Mesendoderm (in vitro differentiated cells): ENCODE measurements at places on chromosomes 1 and 21.

DNA sequence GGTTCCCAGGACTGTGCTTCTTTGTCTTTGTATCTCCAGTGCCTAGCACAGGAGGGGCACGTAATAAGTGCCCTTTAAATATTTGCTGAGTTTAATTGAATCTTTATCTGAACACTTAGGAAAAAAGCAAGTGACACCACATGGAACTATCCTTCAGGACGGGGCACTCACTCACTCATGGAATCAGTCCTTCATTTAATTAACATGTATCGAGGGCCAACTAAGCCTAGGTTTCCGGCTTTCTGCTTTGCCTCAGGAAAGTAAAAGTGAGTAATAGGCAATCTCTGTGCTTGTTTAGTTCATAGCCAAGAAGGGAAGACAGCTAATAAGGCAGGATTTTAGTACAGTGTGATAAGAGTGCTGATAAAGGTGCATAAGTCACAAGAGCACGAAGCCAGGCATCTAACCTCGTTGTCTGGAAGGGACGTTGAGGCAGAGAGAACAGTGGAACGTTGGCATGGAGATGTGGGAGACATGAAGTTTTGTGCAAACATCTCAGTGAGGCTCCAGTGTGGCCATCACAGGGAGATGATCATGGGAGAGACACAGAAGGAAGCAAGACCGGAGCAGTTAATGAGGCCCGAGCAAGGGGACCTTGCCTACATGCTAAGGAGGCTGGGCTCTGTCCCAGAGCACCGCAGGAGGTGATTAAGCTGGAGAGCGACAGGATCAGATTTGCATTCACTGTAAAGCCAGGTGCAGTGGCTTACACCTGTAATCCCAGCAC lies 54.1 kb upstream of the TRIM67 start:
- peak; percentile 5 for DNase-seq

- no peak for DNase-seq
Observed at GRCh38 chr1:239947801-239948200, 143.9 kb upstream of the FMN2 start.

GRCh38 chr1:30743584-30744059 lies 14.0 kb downstream of the LAPTM5 start:
- no peak for DNase-seq

DNA sequence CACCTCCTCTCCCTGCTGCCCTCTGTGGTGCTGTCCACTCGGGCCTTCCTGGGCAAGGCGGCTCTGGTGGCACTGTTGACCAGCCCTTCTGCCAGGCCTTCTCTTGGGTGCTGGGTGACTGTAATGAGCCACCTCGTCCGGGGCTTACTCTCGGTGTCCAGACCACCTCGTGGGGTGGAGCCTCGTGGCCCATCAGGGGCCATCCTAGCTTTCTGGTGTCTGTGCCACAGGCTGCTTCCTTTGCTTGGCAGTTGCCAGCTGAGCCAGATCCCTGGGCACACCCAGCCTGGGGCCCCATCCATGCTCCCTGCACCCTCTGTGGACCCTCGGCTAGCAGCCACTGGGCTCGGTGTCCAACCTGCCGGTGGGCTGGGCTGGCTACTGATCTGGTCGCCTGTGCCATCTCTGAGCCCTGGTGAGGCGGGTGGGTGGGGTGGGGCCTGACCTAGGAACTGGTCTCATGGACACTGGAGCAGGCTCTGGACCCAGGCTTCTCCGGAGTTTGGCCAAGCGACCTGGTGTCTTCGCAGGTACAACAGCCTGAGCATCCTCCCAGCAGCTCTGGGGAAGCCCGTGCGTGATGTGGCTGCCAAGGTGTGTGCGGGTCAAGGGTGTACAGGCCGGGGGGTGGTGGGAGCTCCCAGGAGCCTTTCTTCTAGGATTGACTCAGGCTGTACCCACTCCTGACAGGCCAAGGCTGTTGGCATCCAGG lies 1.4 kb downstream of the PRXL2B start:
- DNase-seq: no peak

DNA sequence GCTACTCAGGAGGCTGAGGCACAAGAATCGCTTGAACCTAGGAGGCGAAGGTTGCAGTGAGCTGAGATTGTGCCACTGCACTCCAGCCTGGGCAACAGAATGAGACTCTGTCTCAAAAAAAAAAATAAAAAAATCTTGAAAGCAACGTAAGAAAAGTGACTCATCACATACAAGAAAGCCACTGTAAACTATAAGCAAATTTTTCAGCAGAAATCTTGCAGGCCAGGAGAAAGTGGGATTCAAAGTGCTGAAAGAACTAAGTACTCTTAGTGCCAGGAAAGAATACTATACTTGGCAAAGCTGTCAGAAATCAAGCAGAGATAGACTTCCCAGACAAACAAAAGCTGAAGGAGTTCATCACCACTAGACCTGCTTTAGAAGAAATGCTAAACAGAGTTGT lies 4.4 kb upstream of the HMGN1 start:
- DNase-seq: no peak

- DNase-seq: peak; percentile 16
Observed at GRCh38 chr1:97243973-97244560, 522.5 kb downstream of the PTBP2 start.

DNA sequence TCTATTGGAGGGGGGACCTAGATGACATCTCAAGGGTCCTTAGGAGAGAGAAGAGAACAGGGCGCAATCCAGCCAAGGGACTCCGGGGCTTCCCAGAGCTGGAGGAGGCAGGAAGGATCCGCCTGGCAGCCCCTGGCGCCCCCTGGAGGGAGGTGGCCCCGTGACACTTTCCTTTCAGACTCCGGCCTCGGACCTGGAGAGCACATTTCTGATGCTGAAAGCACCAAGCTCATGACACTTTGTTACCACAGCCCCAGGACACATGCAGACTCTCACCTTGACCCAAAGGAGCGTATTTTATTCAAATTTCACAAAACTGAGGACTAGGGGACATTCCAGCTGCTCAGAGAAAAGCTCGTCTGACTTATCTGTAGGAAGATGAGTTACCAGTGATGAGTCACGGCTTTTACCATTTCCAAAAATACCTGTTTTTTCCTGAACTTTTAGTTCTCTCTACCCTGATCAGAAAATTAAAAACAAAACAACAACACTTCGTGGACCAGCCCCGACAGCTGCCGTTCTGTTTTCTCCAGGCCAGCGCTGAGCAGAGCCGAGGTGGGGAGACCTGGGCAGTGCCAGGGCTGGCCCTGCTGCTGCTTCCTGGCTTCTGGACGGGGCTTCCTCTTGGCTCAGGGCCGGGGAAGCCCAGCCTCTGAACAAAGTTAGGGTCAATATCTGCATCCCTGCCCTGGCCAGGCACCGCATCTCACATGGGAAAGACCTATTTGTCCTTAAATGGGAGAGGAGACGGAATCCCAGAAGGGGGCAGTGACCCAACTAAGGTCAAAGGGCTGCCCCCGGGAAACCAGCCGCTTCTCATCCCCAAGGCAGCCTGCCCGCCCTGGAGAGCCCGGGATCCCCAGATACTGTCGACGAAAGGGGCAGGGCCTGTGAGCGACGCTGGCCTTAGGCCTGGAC lies 21.6 kb upstream of the POFUT2 start:
- DNase-seq: peak; percentile 79

DNA sequence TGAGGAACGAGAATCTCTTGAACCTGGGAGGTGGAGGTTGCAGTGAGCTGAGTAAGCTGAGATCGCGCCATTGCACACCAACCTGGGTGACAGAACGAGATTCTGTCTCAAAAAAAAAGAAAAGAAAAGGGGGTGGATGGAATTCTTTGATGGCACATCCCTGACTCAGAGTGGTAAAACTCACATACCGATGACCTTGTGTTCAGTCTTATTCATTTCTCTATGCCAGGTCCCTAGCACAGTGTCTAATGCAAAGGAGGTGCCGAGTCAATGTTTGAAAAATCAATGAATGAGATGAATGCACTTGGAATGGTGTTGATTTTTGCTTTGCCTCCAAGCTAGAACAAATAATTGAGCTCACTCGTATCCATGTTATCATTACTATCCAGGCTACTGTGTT lies 18.5 kb upstream of the FAM20B start:
- DNase-seq: no peak

- peak; percentile 35 for DNase-seq
Observed at GRCh38 chr1:111285879-111286278, 4.8 kb upstream of the CHIA start.

DNA sequence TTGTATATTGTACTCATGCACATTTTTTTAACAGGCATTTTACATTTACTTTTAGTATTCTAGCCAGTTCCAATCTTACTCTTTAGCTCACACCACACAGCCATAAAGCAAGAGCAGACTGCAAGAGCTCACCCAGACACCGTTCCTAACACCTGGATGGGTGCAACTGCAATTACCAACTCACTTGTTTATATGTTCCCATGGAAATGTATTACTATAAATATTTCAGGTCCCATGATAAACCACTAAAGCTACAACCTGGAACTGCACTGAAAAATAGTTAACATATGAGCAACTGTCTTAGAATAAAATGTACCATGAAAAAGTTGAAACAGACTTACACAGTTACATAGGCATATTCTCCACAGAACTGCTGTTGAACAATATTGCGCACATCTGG lies 30.8 kb downstream of the USP48 start:
- no peak for DNase-seq

GRCh38 chr1:46622344-46622743 lies 5.7 kb upstream of the MOB3C start:
- DNase-seq: peak; percentile 71

GRCh38 chr1:175422156-175422555 lies 229.6 kb upstream of the KIAA0040 start:
- DNase-seq: peak; percentile 9

- DNase-seq: no peak
Observed at GRCh38 chr1:3731583-3732433, 20.4 kb upstream of the CCDC27 start.

DNA sequence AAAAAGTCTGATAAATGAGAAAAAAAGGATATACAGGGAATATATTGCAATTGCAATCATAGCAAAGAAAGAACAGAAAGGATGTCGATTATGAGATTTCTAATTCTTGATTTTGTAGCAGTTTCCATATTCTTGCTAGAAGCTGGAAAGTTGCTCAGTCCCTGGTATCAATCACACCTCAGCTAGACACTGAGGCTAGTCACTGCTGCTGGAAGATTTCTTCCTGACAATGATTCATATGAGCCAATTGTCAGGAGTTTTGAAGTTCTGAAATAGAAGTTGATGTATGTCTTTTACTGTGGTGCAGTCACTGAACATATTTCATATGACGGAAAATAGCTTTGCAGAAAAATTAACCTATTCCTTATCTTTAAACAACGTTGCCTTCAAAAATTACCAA lies 208.4 kb upstream of the C1orf105 start:
- DNase-seq: no peak

- no peak for DNase-seq
Observed at GRCh38 chr1:109516872-109517271, 7.3 kb upstream of the AMIGO1 start.

GRCh38 chr1:232987046-232987773 lies 36.8 kb downstream of the NTPCR start:
- DNase-seq: no peak

GRCh38 chr1:215793180-215793579 lies 226.1 kb downstream of the KCTD3 start:
- peak; percentile 18 for DNase-seq

GRCh38 chr1:89620664-89621063 lies 12.3 kb upstream of the LRRC8C start:
- no peak for DNase-seq

DNA sequence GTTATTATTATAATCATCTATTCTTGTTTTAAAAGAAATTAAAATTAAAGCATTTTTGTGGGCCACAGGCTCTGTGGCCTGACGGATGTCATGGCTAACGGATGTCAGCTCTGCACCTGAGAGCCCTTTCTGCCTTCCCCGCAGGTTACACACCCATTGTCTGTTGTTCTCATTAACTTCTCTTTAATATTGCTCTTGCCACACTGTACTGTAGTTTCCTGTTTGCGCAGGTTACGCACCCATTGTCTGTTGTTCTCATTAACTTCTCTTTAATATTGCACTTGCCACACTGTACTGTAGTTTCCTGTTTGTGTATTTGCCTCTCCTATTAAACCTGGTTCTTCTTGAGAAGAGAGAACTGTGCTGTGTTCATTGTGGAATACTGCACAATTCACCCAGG lies 294.4 kb upstream of the PLXNA2 start:
- no peak for DNase-seq

- DNase-seq: no peak
Observed at GRCh38 chr21:42384989-42385388, 10.9 kb downstream of the TMPRSS3 start.
